ENCODE measurements at places on chromosomes 1 and 21. TPM values are rescaled to one million over a fixed set of nuclear protein-coding genes. Genes with fewer than 3 reads are reported as not detected.

Gene MNDA
- 3.0 TPM for polyA plus RNA-seq

Gene PDZK1IP1
- polyA plus RNA-seq: 52.3 TPM

Gene SLC25A24
- polyA plus RNA-seq: 59.3 TPM

Gene TMEM167B
- 45.0 TPM for polyA plus RNA-seq

Gene CASZ1
- polyA plus RNA-seq: 17.2 TPM

Gene ADAM30
- not detected for polyA plus RNA-seq

Gene IL12RB2
- 0.44 TPM for polyA plus RNA-seq

Gene RAB42
- polyA plus RNA-seq: 2.7 TPM

Gene NBPF4
- polyA plus RNA-seq: not detected

Gene BARHL2
- not detected for polyA plus RNA-seq

Gene PIGV
- polyA plus RNA-seq: 16.8 TPM

Gene TTC22
- polyA plus RNA-seq: 7.8 TPM

Gene FCAMR
- 16.2 TPM for polyA plus RNA-seq

Gene OR2W3
- polyA plus RNA-seq: 0.14 TPM

Gene HAPLN2
- polyA plus RNA-seq: 0.16 TPM

Gene TNFRSF25
- 25.8 TPM for polyA plus RNA-seq

Gene LCE1F
- not detected for polyA plus RNA-seq
